ENCODE measurements at places on chromosomes 4 and X.

DNA sequence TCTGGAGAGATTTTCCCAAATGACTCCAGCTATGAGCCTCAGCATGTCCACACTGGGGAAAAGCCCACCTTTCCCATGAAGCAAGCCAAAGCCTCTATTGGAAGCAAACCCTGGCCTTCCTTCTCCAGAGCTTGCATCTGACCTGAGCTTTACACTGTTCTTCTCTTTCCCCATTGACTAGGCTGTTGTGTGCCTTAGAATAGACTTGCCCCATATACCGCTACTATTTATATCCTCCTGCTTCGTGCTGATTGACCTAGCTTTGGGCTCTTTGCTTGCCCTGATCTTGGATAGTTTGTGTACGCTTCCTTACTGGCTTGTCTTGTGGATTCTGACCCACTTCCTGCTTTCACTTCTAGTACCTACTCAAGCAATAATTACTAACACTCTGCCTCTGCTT lies 30.9 kb downstream of the FAM9B start:
- no peak for DNase-seq

GRCh38 chr4:121796283-121796682 lies 4.8 kb upstream of the EXOSC9 start:
- DNase-seq: no peak

GRCh38 chr4:37953620-37954293 lies 6.4 kb upstream of the PTTG2 start:
- DNase-seq: no peak

DNA sequence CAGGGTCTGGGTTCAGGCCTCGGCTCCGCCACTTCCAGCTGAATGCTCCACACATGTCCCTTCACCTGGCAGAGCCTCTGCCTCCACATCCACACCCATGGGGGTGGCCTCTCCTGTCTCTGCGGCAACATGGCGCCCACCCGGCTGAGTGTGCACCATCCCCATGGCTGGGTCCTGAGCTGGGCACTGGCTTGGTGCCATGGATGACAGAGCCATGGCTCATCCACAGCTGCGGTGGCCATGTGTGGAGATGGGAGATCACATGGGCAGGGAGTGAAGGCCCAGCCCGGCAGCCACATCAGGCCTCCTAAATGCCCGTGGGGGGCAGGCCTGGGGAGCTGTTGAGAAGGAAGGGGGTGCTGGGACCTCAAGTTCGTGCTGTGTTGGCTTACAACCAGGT lies 213.7 kb downstream of the AFAP1 start:
- no peak for DNase-seq

DNA sequence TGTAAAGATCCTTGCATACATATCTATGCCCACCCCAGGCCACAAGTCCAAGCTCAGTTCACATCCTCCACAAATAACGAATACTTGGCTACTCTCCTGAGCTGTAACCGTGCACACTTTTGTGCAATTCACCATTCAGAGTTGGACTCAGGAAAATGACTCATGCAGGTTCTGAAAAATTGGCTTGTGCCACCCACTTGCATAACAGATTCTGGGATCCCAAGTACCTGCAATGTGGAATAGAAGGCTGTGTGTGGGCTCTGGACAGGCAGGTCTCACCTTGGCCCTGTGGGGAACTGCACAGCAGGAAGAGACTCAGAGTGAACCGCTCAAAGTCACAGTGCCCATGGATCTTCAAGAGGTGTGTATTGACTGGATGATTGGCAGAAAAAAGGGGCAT lies 502.7 kb downstream of the PACRGL start:
- no peak for DNase-seq

- no peak for DNase-seq
Observed at GRCh38 chr4:54400802-54401201, 171.7 kb downstream of the PDGFRA start.

DNA sequence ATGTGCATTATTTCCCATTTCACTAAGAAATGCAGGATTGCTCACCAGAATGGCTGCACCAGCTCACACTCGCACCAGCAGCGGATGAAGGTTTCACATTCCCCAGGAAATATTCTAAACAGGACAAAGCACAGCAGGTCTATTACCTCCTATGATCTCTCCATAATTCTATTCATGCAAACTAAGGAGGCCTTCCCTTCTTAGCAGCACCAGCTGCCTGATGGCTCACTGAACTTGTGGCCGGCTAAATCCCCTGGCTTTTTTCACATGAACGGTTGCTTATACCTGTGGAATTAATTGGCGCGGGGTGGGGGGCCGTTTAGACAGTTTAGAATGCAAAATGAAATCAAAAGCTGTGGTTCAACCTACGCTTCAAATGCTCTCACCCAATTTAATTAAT lies 73.5 kb upstream of the SRD5A3 start:
- DNase-seq: no peak

- no peak for DNase-seq
Observed at GRCh38 chr4:61204353-61205060, 4.4 kb downstream of the ADGRL3 start.

GRCh38 chr4:54367059-54367458 lies 138.0 kb downstream of the PDGFRA start:
- DNase-seq: no peak

- DNase-seq: no peak
Observed at GRCh38 chr4:2419814-2420213, 1.1 kb downstream of the CFAP99 start.

DNA sequence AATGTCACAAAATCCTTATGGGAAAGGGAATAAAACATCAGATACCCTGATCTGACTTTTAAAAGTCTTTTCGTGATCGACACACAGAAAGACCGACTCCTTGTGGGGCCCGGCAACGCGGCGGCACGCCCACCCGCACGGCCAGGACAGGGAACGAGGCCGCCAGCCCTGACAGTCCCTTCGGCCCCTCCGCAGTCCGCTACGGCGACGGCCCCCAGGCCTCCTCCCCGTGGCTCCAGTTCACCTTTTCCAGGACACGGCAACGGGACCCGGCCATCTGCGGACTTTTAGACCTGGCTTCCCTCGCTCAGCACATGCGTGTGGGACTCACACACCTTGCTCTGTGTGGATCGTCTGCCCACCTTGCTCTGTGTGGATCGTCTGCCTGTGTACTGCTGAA lies 33.6 kb upstream of the GTPBP6 start:
- no peak for DNase-seq
